Stimulated activated CD8-positive, alpha-beta memory T cell treated with anti-CD3 and anti-CD28 coated beads, Interleukin-12 subunit alpha, Interleukin-12 subunit beta, amount 100 ng/mL, for 4 hours (primary cell): ENCODE measurements at places on chromosomes 12 and 14.
A peak's percentile ranks its signal among the peaks of the same experiment; 100 is the strongest.

GRCh38 chr12:97292588-97292987, 170.0 kb upstream of the RMST start:
- no peak for DNase-seq

- DNase-seq: no peak
Observed at GRCh38 chr12:71562676-71563595, 100.7 kb downstream of the ZFC3H1 start.

DNA sequence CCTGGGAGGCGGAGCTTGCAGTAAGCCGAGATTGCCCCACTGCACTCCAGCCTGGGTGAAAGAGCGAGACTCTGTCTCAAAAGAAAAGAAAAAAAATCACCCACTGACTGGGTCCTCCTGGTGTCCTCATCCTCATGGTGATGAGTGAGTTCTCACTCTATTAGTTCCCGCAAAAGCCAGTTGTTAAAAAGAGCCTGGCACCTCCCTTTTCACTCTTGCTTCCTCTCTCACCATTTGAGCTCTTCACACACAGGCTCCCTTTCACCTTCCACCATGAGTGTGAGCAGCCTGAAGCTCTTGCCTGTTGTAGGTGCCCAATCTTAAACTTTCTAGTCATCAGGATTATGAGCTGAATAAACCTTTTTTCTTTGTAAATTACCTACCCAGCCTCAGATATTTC, 176.4 kb downstream of the SLC38A4 start:
- no peak for DNase-seq

DNA sequence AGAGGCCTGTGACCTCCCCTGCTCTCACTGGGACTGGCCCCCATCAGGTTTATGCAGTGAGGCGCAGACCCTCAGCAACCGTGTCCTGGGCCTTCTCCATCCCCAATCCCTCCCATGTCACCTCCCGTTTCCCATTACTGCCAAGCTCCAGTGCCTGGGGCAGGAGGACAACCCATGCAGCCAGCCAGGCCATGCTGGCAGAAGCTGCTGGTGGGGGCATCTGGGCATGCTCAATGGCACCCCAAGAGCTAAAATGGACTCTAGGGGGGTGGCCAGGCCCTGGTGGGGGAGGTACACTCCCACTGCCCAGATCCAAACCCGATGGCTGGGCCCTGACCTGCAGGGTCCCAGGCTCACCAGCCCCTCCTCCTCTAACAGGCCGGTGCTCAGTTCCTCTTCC, 20.5 kb upstream of the GPR132 start:
- no peak for DNase-seq

DNA sequence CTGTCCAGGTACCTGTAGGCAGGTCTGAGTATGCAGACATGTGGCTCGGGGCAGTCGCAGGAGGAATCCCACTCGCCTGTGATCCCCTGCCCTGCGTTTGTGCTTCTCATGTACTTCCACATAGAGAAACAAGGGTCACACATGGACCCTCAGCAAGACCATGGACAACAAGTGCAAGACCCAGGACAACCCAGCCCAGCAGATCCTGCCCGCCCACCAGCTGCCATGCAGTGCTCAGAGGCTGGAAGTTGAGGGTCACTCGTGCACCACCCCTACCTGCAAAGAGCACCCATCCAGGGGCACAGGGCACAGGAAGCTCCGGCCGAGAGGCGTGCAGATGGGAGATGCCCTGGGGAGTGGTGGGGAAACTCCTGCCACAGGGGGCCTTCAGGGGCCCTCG, 67.5 kb upstream of the C14orf180 start:
- no peak for DNase-seq

GRCh38 chr14:69726761-69727511, 40.0 kb upstream of the SRSF5 start:
- peak; percentile 76 for DNase-seq

DNA sequence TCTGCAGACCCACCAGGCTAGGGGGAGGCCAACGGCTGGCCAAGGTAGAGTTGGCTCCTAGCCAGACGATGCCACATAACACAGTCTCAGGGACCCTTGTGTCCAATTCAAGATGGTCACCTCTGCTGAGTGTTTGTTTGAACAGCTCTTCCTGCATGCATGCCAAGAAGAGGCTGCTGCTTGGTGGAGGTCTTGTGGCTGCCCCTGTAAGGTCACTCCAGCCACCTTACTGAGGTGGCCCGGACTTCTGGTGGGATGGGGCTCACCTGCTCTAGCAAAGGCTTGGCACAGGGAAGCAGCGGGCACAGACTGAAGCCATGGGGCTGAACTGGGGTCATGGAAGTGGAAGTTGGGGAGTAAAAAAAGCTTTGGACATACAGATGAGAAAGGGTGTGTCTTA, 210.3 kb downstream of the GLT1D1 start:
- DNase-seq: no peak

DNA sequence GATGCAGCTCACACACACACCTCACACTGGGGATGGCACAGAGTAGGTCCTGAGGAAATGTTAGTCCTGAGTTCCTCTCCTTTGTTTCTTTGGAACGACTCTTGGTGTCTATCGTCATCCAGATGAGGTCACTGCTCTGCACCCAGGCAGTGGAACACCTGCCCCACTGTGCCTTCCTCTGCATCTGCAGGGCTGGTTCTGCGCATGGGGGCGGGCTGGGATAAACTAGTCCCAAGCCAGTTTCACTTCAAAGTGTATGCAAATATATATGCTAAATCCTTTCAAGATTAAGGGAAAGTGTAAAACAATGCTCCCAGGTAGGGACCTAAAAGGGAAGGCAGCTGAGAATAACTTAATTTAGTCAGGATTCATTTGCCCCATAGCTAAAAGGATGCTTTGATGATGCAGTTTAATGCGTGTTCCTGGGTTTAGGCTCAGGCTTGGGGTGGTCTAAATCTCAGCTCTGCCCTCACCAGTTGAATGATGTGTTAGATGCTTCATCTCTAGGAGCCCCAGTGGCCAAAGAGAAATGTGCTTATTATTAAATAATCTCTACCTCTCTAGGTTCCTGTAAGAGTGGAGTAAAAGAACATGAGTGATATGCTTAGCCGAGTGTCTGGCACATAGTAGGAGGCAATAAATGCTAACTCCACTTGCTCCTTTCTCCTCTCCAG, 47.1 kb upstream of the OVCH1 start:
- DNase-seq: no peak

DNA sequence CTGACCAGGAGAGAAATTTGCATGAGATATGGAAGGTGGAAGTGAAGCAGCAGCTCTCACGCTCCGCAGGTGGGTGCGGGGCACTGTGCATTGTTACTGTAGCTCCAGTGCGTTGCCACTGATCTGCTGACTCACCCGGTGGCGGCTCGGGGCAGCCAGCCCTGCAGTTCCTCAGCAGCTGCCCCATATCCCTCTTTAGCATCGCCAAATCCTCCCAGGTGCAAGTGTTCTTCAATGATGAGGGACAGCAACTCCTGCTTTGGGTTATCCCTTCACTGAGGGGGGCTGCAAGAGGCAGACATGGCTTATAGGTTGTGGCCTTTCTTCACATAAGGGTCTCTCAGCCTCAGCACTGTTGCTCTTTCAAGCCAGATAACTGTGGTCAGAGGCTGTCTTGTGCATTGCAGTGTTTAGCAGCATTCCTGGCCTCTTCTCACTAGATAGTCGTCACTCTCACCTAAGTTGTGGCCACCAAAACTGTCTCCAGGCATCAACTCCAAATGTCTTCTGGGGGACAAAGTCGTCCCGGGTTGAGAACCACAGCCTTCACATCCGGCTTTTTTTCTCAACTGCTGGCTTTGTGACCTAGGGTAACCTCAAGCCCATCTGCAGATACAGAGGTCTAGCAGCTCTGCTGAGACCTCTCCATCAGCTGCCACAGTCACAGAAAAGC, 180.8 kb downstream of the EFCAB11 start:
- DNase-seq: peak; percentile 41

DNA sequence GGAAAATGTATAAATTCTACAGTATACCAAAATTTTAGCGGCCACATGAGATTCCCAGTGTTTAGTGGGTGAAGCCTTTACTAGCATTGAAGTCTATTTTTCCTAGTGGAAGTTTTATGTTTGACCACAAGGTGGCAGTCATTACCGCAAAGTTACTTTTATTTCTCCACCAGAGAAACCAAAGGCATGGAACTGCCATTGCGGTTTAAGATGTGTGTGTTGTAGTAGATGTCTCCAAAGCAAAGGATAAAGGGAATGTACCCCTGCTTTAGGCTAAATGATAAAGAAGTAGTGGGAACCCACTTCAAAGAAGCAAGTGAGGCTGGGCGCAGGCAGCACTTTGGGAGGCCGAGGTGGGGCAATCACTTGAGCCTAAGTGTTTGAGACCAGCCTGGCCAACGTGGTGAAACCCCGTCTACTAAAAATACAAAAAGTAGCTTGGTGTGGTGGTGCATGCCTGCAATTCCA, 140.5 kb downstream of the PRKCH start:
- no peak for DNase-seq

- no peak for DNase-seq
Observed at GRCh38 chr14:42057111-42057510, 450.4 kb downstream of the LRFN5 start.

GRCh38 chr12:43653289-43653915, 101.4 kb upstream of the ADAMTS20 start:
- DNase-seq: no peak

DNA sequence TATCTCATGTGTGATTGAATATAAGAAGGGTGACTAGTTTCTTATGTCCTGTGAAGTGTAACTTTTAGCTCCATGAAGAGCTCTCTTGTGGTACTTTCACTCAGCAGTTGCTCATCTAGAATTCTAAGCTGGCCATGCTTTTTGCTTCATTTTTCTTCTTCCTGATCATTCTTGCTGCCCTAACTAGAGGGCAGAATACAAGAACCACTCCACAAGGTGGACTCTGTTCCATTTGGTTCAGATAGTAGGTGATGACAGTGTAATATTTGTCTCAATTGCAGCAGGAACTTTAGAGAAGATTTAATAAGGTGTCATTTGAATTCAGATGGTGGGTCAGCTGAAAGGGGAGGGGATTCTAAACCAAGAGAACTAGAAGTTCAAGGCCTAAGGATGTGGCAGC, 17.6 kb downstream of the WDR20 start:
- DNase-seq: no peak

GRCh38 chr12:69265205-69265604, 25.8 kb downstream of the CPSF6 start:
- DNase-seq: no peak

DNA sequence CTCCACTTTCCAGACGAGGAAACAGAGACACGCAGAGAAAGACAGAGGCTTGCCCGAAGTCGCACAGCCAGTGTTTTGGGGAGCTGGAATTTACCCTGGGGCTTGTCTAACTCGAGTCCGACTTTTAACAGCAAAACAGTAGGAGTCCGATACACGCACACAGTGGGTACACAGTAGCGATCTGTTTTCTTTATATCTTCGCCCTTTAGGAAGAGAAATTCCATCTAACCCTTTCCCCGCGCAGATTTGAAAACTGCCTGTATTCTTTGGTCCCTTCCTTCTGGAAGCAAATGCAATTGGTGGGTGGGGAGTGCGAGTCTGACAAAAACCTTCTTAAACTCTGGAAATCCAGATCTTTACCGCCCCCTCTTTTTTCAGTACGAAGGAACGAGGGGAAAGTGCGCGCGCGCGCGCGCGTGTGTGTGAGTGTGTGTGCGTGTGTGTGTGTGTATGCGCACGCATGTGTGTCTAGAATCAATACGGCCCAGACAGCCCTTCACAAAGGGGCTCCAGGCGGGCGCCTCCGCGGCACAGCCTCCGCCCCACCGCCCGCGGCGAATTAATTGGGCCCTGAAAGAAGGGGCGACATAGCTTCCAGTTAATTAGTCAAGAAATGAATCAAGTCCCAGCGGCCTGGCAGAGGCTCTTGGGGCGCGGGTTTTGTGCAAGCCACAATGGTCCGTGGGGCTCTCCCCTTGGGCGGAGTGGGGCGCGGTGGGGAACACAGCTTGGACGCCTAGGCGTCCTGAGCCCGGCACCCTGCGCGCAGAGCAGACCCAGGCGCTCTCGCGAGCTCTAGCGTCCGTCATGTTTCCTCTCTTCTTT, 14.0 kb upstream of the TBX3 start:
- DNase-seq: no peak

DNA sequence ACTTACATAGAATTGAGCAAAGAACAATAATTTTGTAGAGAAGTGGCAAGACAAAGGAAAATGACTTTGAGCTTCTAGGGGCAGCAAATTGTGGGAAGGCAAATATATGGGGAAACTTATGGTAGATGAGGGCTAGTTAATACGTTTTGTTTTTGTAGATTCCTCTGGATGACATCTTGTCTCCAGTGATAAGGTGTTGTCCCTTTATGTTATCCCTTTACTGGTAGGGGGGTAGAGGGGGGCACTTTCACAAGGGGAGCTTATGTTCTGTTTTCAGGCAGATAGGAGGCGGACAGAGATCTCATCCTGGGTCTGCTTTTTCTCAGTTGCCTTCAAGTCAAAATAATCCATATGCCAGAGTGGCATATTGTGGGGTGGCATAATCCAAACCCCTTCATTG, 106.5 kb upstream of the AMIGO2 start:
- DNase-seq: no peak

DNA sequence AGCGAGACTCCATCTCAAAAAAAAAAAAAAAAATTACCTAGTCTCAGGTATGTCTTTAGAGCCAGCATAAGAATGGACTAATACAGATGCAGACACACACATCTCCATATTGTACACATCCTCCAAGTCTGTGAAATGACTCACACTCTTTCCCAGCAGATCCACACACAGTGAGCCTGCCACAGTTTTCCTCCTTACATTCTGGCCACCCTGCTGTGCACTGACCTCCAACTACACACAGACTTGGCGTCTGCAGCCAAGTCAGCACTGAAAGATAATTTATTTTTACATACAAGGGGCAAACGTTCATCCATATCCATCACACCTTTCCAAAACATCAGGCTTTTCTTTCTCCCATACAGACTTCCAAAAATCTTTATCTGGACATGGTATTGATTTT, 115.9 kb downstream of the SLC25A21 start:
- DNase-seq: no peak

DNA sequence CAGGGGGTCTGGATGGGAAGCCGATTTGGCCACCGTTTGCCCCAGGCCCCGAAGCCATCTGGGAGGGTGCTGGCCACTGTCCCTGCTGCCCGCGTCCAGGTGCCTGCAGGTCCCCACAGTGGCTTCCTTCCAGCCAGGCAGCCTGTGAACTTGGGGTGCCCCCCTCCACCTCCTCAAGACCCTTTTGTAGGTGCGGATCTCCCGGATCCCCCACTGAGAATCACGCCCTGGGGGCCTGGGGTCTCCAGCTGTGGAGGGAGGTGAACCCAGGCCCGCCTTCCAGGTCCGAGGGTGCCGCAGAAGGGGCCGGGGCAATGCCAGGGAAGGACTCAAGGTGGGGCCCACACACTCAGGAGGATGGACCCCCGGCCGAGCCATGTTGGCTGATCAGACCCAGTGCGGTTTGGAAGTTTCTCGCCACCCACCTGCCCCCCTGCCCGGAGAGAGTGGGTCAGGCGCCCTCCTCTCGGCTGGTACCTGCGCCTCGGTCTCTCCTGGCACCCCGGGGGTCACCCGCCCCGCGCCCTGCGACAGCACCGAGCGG, 1.7 kb downstream of the MMP17 start:
- DNase-seq: no peak
